ENCODE measurements at places on chromosomes 4 and X.

- DNase-seq: no peak
Observed at GRCh38 chr4:5435201-5435600, 273.2 kb downstream of the EVC2 start.

- no peak for DNase-seq
Observed at GRCh38 chrX:102745857-102746584, 25.5 kb downstream of the GPRASP3 start.

DNA sequence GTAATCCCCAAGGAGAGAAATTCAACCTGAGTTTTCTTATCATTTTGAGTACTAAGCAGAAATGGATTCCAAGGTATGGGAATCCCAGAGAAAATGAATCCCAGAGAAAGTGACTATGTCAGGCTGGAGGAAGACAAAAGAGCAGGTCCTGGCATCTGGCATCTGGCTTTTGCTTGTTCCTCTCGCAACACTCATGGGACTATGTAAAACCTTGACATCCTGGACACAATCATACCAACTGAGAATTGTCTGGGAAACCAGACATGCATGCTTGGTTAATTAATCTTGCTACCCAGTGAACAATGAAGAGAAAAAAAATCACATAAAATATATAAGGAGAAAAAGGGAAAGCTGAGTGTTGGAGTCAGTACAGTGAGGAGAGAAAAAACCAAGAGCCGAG, 12.9 kb downstream of the DCAF8L1 start:
- DNase-seq: no peak

DNA sequence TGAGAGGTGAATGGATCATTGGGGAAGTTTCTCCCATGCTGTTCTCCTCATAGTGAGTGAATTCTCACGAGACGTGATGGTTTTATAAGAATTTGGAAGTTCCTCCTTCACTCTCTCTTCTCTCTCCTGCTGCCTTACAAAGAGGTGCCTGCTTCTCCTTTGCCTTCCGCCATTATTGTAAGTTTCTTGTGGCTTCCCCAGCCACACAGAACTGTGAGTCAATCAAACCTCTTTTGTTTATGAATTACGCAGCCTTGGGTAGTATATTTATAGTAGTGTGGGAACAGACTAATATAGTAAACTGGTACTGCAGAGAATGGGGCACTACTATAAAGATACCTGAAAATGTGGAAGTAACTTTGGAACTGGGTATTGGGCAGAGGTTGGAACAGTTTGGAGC, 7.8 kb upstream of the CTAG2 start:
- DNase-seq: no peak

DNA sequence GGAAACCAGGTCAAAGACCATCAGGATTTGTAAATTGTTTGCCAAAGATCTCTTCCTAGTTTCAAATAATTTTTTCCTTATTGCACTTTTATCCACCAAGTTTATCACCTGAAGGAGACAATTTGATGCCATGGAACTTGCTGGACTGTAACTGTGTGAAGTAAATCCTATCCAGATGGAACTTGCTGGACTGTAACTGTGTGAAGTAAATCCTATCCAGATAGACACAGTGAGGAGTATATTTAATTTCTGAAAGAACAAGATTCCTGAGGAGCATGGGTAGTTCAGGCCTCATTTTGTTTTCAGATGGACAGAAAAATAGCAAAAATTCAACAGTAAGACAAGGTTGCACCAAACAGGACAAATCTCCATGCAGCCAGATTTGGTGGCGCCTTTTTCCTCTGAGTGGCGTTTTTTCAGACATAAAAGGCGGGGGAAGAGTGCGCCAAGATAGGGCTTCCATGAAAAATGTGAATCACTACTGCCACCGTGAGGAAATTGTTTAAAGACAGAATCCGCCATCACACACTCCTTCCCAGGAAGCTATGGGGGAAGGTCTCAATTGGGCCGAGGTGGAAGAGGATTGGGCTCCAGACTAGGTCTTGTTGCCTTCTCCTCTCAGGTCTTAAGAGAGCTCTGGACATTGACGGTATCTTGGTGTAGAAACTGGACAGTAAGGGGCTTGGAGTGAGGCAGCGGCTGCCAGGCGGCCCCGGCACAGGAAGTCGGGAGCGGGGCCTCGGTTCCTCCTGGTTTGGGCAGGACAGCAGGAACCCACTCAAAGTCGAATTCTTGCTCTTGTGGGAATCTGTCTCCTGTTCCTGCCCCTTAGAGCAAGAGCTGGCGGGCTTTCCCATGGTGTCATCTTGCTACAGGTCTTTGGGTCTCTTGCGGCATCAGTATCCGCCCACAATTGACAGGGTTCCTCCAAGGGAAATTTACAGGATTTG, 234.7 kb downstream of the OR13H1 start:
- peak; percentile 41 for DNase-seq

DNA sequence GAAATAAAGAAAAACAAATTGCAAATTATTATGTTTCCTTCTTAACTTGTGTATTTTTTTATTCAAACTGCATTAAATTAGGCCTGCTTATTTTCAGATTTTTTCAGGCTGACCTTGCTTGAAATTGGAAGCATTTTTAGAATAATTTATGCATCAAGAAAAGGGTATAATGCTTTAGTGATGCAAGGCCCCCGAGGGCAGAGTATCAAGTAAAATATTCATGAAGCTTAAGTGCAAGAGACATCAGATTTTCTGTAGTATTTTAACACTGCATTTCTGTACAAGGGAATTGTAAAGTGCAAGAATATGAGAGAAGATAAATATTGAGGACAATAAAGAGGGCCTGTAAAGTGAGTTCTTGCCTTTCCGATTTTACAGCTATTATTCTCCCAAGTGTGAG, 485.8 kb upstream of the ATOH1 start:
- DNase-seq: no peak

- DNase-seq: no peak
Observed at GRCh38 chr4:75845992-75846391, 56.3 kb downstream of the PPEF2 start.

DNA sequence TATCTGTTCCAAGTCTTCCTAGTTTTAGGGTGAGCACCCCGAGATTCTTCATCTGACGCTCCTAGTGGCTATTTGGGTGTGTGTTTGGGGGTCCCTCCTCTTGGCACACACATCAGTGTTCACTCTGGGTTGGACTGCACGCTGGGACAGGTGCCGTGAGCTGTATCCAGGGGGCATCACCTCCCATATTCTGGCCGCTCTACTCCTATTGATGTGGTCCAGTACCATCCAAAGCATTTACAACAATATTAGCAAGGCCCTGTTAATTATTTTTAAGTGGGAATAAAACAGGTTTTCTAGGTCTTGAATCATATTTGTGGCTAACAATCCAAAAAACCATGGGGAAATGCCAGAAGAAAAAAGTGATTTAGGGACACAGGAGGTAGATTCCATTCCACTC, 26.4 kb downstream of the CYTL1 start:
- no peak for DNase-seq

GRCh38 chr4:101252721-101253120, 94.6 kb downstream of the PPP3CA start:
- no peak for DNase-seq

DNA sequence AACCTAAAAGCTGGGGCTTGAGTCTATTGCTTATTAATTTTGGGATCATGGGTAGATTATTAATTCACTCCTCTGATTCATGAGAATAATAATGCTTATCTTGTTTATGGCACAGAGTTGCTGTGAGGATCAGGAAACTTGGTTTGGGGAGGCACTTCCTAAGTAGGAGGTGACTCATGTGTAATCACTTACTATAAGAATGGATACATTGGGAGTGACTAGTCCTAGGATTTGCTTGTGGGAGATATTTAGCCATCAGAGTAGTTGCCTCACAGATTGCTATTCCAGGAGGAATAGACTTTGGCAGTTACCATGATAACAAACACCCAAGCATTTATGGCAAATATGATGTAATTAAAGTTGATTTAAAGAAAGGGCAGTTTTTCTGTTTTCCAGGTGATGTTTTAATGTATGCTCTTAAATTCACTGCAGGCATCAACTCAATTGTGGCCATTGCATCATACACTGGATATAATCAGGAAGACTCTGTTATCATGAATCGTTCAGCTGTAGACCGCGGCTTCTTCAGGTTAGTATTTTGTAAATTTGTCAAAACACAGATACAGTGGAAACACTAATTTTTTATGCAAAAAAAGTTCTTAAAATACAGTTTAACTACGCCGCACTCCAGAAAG, 41.9 kb downstream of the POLR2B start:
- DNase-seq: no peak

- DNase-seq: peak; percentile 28
Observed at GRCh38 chr4:108171339-108172230, 2.9 kb upstream of the LEF1 start.

DNA sequence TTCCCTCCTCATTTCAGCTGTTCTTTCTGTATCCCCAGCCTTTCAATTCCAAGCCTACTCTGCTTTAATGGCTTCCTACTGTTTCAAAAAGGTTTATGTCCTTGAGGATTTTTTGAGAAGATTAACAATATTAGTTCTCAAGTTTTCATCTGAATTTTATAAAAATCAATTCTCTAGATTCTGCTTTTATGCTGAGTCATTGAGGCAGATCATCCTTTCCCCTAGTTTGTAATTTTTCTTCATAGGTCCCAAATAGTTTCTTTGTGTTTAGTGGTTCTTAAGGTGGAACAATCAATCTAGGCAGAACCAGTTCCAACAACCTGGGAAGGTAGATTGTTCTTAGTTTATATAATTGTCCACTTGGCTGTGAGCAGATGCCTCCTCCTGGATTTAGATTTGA, 100.1 kb upstream of the NAP1L5 start:
- DNase-seq: no peak

DNA sequence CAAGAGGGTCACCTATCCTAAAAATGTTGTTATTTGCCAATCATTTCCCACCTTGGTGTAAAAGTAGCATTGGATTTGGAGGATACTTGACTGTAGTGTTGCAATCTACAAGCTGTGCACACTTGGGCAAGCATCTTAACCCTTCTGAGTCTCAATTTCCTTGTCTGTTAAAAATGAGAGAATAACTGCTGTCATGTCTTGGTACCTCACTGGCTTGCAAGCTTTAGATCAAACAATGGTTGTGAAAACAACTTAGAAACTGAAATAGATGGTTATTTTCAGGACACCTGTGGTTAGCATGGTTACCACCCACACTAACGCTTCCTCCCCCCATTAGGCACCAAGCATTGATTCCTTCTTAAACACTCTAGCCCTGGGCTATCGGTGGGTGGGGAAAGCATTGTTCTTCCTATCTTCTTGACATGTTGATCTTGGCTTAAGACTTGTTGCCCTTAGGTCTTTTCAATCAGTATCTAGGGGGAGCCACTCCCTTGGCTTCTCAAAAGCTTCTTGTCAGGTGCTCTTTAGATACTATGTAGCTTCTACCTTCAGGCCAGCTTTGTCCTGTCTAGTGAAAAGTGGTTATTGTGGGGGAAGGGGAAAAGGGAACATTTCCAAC, 10.6 kb upstream of the AMOT start:
- no peak for DNase-seq

- no peak for DNase-seq
Observed at GRCh38 chrX:154025230-154025629, 5.5 kb upstream of the IRAK1 start.

DNA sequence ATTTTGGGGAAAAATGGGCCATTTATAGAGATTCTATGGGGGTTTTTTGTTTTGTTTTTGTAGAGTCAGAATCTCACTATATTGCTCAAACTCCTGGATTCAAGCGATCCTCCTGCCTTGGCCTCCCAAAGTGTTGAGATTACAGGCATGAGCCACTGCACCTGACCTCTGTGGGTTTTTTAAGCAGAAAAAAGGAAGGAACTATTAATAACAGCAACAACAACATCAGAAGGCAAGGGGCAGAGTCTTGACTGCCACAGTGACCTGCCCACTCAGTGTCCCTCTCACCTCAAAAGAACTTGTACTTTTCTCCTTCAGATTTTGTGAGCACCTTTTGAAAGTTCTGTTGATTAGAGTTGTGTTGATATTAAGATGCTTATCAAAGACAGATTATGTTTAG, 48.1 kb downstream of the FNIP2 start:
- no peak for DNase-seq

DNA sequence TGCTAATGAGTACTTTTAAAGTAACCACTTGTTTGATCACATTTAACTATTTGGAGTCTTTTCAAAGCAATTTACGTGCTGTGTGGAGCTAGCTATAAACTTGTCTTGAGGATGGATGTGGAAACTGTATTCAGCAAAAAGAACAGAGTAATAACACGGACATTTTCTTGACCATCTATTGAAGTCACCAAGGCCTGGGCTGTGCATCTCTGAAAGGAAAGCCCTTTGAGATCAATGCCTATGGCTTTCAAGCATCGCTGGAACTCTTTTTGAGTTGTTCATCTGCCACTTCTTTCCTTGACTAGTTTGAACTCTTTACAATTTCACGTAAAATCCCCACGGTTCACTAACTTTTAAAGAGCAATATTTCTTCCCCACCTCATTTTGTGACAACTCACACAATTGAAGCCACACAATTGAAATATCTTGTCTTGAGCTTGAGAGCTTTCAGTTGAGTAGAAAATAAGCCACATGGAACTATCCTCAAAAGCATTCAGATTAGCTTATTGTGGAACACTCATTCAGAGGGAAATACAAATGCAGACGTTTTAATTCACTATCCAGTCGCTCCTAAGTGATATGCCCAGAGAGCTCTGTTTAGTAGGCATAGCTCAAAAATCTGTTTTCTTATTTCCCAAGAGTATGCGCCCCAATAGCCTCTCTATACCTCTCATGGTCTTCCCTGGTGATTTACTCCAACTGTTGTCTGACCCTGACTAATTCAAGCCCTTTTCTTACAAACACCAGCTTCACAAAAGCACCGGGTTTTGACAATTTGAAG, 134.9 kb upstream of the SLITRK2 start:
- DNase-seq: no peak

- DNase-seq: no peak
Observed at GRCh38 chr4:87688316-87688715, 38.2 kb downstream of the DMP1 start.

- no peak for DNase-seq
Observed at GRCh38 chr4:186790630-186791029, 67.0 kb upstream of the FAT1 start.

GRCh38 chrX:150476164-150476699, 92.2 kb upstream of the MTM1 start:
- DNase-seq: no peak

- no peak for DNase-seq
Observed at GRCh38 chr4:110512901-110513300, 36.9 kb downstream of the ENPEP start.

- DNase-seq: no peak
Observed at GRCh38 chr4:40564815-40565483, 64.7 kb downstream of the RBM47 start.

DNA sequence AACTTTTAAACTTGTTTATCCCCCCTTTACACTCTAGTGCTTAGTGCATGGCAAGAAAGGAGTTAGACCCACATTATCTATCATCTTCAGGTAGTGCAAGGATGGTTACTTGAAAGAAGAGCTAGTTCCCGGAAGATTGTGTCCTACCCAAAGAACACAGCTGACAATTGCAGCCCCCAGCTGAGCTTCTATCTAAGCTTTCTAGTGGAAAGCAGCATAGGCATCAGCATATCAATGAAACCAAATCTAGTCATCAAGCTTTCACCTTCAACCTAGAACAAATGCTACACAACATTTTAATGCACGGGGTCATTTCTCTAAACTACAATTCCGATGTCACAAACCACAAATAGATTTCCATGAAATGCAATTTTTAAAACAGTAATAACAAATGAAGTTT, 88.9 kb upstream of the TFDP3 start:
- DNase-seq: no peak

Data from activated CD8-positive, alpha-beta memory T cell treated with anti-CD3 and anti-CD28 coated beads for 1 hour (primary cell).